DND-41 (cell line): ENCODE measurements at places on chromosomes 2 and 18.
A peak's percentile ranks its signal among the peaks of the same experiment; 100 is the strongest.

- no peak for DNase-seq
Observed at GRCh38 chr2:86443631-86444350, 2.6 kb downstream of the KDM3A start.

- DNase-seq = no peak
Observed at GRCh38 chr2:144683966-144684365, 164.0 kb upstream of the ZEB2 start.

GRCh38 chr2:68764041-68764805, 29.6 kb downstream of the ARHGAP25 start:
- DNase-seq = no peak

- DNase-seq = no peak
Observed at GRCh38 chr2:143431316-143431715, 302.1 kb downstream of the ARHGAP15 start.

GRCh38 chr2:118992740-118993391, 50.9 kb downstream of the MARCO start:
- DNase-seq = no peak

GRCh38 chr2:98907966-98908905, 27.8 kb downstream of the CRACDL start:
- DNase-seq = no peak

DNA sequence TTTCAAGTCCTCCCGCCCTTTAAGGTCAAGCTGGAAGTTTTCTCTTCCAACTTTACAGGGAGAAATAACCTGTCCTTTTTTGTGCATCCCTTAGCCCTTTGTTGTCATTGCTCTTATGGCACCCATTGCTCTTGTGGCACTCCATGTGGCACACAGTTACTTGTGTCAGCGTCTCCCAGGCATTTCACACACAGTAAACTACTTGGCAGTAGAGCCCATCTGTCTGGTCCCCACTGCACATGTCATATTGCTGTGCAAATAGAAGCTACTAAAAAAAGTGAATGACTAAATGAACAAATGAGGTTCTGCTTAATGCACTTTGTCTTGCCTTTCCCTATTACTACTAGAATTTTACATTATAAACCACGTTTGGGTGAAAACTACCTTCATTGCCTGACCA, 149.3 kb downstream of the EML6 start:
- no peak for DNase-seq

- no peak for DNase-seq
Observed at GRCh38 chr18:346600-346999, 78.8 kb upstream of the THOC1 start.

GRCh38 chr2:121019071-121019470, 265.9 kb downstream of the TFCP2L1 start:
- no peak for DNase-seq

- DNase-seq = no peak
Observed at GRCh38 chr2:72843301-72843700, 17.5 kb upstream of the EXOC6B start.

- DNase-seq = no peak
Observed at GRCh38 chr2:197873293-197873701, 68.9 kb downstream of the PLCL1 start.

DNA sequence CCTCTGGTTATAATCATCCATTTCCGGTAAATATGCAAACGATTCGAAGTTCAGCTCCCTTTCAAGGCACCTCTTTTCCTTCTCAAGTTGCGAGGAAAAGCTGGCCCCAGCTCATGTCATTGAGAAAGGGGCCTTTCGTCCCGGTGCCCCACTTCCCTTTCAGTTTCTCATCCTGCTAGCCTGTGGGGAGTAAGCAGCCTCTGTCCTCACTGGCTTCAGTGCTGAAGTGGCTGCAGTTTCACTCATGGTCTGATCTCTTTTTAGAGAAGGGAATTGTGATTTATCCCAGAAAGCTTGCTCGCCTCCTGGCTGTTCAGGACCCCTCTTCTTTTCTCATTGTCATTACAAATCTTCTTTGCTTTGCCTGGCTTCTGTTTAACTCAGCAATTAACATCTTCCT, 207.5 kb downstream of the NR4A2 start:
- DNase-seq = no peak

DNA sequence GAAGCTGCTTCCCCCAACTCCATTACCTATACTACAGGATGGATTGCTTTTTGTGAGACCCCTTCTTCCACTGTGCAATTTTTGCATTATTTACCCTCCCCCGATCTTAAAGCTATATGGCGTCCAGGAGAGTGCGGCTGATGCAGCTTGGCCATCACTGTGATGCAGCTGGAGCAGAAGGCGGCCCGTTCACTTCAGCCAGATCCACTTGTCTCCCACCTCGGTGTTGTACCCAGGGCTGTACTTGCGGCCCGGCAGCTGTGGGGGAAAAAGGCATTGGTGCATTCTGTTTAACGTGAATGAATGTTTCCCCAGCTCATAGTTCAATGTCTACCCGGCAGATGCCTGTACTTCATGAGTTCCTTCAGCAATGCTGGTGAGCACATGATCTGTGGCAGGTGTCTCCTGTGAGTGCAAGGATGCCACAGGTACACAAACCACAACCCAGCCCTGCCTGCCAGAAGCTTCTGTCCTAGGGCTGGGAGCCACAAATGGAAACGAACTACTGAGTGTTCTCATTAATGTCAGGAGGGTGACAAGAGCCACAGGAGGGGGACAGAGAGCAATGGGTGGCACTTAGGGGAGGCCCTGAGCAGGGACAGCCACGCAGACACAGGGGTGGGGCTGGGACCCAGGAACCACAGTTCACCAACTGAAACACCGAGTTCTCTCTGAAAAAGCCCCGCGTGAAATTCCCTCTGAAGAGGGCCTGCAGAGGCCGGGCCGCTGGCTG, 64.0 kb downstream of the NDUFA10 start:
- DNase-seq = peak; percentile 76

- DNase-seq = no peak
Observed at GRCh38 chr18:56748698-56749268, 97.6 kb downstream of the WDR7 start.

DNA sequence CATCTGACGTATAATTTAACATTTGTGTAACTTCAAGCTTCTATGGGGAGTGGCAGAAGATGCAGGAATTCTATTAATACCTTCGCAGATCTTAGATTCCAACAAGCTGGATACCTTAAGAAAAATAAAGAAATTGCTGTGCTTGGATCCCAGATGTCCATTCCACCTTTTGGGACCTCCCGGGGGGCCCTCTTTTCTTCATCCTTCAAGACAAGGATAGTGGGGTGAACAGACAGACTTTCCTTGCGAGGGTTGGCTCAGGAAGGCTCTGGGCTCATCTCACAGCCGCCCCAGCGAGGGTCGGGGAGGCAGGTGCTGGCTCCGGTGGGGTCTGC, 509 bp upstream of the RNF144A start:
- DNase-seq = no peak

DNA sequence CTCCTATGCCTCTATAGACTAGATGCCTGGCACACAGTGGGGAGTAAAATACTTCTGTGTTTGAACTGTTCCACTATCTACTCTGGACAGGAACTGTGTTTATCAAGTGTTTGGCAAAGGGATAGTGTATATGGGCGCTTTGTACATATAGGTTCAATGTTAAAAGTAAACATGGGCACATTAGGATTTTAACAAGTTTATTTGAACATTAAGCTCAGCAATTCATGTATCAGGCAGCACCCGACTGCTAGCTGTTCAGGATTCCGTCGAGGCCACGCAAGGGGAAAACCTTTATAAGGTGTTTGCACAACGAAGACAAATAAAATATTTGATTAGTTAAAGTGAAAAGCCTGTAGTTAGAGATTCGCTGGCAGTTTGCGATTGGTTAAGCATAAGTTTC, 43.4 kb upstream of the ROCK2 start:
- DNase-seq = no peak

- DNase-seq = no peak
Observed at GRCh38 chr2:166293984-166294383, 81.8 kb downstream of the SCN9A start.

DNA sequence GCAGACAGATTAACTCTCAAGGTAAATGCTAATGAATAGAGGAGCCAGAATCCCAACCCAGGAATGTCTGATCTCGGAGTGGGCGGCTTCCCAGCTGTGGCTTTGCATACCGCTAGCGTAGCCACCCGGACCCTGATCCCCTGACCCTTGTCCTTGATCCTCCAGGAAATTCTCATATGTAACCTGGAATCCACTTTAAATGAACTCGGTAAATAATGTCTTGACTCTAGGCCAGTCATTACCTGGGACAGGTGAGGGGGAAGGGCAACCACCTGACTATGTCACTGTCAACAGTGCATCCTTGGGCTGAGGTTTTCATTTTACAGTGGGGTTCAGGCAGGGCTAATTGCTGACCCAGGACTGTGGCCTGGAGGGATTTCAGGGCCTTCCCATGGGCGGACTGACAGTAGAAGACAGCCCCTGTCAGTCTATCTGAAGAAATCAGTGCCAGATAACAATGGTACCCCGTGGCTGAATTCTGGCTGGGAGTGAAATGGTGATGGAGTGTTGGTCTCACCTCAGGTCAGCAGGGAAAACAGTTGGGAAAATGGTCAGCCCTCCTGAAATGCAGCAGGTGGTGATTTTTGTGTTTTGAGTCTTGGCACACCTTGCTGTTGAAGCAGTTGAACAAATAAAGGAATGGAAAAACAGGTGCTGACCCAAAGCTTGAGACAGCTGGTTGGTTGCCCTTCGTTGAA, 9.6 kb downstream of the ACKR3 start:
- no peak for DNase-seq

DNA sequence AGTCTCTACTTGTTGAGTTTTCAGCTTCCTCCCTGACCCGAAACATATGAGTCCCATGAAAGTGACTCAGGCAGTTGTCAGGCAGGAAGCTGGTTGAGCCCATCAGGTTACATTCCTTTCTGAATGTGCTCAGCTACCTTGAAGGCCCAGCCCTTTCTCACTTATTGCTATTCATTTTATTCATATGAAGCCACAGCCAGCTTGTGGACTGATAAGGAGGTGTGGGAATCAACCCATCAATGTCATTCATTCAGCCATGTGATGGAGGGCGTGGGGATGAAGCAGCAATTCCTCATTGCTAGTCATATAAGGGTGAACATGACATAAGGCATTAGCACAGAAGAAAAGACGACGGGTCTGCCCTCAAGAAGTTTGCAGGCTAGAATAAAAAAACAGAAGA, 5.3 kb upstream of the VPS4B start:
- no peak for DNase-seq

- peak; percentile 32 for DNase-seq
Observed at GRCh38 chr2:171086352-171087290, 74.1 kb downstream of the TLK1 start.

DNA sequence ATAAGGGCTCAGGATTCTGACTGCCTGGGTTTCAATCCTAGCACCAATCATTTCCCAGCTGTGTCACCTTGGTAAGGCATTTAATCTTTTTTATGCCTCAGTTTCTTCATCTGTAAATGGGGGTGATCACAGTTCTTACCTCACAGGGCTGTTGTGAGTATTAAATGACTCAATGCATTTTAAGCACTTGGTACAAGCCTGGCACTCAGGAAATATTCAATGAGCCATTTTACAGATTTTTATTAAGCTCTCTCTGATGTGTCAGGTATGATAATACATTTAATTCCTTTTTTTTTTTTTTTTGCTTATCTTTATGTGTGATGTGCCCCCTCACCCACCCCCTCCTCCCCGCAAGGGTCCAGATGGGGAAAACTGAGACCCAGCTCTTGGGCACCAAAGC, 12.0 kb downstream of the SPEG start:
- no peak for DNase-seq

GRCh38 chr2:147829106-147829505, 15.7 kb upstream of the ACVR2A start:
- no peak for DNase-seq

DNA sequence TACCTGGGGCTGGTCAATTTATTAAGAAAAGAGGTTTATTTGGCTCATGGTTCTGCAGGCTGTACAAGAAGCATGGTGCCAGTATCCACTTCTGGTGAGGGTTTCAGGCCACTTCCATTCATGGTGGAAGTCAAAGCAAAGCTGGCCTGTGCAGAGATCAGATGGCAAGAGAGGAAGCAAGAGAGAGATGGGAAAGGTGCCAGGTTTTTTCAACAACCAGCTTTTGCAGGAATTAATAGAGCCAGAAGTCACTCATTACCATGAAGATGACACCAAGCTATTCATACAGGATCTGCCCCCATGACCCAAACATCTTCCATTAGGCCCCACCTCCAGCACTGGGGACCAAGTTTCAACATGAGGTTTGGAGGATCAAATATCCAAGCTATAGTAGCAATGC, 56.8 kb upstream of the ST3GAL5 start:
- no peak for DNase-seq

GRCh38 chr2:205731583-205731981, 49.3 kb downstream of the NRP2 start:
- no peak for DNase-seq

- DNase-seq = no peak
Observed at GRCh38 chr2:40851661-40852060, 399.8 kb upstream of the SLC8A1 start.

DNA sequence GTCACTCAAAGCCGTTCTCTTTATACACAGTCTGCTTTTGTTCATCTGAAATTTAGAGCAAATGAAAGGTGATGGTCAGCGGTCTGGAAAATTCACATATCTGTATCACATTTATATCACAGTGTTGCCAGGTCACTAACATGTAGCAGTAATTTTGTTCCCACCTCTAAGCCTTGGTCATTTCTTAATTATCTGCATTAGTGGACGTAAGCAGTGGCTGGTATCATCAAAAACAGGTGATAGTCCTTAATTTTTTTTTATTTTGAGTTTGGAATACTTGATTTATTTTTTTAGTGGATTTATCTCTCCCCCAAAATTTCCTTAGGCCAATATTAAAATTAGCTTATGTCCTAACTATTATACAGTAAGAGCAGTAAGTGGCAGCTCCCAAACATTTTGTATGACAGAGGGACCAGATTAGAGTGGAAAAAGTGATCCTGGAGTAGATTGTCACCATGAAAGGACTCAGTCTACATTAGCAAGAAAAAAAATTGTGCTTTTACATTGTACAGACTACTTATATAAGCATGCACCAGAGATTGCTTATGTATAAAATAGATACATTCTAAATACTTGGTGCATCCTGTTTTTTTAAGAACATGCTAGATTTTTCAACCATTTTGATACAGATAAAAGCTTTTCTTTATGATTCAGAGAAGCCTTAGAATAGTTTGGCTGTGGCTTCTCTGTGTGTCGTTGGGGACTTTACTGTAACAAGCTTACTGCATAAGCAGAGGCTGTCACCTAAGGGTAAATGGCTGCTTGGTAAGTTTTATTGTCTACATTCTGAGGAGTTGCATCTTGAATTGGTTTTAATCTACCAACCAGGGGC, 65.0 kb downstream of the MAPRE2 start:
- no peak for DNase-seq

GRCh38 chr2:158489366-158490112, 32.8 kb downstream of the PKP4 start:
- DNase-seq = no peak

DNA sequence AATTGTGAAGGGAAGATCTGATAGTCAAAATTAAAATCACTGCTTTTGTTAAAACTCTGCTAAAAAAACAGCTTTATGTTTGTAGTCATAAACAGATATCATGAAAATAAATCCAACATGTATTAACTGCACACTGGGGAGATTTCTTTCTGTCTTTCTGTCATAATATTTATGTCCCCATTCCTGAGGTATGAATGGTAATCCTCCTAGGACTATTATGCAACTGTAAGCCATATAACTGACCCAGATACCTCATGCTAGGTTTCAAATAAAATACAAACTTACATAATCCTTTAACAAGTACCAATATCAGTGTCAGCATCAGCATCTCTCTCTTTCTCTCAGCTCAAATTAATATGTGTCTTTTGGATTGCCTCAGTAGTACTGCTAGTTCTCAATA, 18.2 kb downstream of the IFIH1 start:
- DNase-seq = no peak
